ENCODE measurements at places on chromosomes 13 and 19.

DNA sequence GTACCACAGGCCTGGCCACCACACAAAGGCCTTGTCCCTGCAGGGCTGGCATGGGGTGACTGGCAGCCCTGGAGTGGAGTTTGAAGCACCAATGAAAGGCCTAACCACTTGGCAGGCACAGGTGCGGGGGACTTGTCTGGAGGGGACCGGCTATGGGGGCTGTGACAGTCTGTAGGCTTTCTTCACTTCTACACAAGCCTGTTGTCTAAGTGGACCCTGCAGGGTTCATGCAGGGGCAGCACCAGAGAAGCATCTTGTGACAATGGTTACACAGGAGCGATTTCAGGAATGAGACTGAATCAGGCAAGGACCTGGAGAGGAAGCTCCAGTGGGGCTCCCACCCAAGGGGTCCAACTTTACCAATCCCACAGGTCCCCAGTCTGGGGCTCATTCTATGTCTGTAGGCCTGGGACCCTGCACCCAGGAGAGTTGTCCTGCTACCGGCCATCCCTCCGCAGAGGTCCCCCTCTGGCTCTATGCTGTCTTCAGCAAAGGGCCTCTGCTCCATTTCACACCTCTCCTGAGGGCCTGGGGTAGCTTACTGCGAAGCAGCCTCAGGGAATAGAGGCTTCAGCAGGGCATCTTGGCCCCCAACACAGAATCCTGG is 2.3 kb upstream of the ZNF837 start:
- DNase-seq = no peak

GRCh38 chr13:95233026-95233635 is 68.1 kb downstream of the ABCC4 start:
- no peak for DNase-seq

- DNase-seq = no peak
Measured at GRCh38 chr13:50797091-50797490, 46.4 kb downstream of the DLEU7 start.

DNA sequence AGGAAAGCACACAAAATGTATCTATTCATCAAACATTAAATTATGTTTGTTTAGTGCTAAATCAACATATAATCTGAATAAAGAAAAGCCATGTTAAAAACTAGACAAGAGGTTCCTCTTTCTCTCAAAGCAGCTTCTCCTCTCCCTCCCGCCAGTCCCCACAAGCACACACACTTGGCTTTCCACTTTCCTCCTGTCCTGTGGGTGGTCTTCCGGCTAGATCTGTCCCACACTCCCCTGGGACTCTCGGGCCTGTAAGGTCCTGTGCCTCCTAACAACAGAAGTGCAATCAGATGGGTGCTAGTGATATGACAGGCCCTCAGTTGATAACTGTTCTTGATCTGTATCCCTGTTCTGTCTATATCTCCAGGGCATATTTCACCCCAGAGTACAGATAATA is 45.6 kb upstream of the RAP2A start:
- no peak for DNase-seq

- no peak for DNase-seq
Measured at GRCh38 chr13:98514288-98514687, 62.6 kb downstream of the STK24 start.

- peak; percentile 11 for DNase-seq
Measured at GRCh38 chr13:64819081-64819480, 2411.1 kb downstream of the PCDH9 start.

- no peak for DNase-seq
Measured at GRCh38 chr19:14271840-14272239, 65.9 kb upstream of the ADGRL1 start.

DNA sequence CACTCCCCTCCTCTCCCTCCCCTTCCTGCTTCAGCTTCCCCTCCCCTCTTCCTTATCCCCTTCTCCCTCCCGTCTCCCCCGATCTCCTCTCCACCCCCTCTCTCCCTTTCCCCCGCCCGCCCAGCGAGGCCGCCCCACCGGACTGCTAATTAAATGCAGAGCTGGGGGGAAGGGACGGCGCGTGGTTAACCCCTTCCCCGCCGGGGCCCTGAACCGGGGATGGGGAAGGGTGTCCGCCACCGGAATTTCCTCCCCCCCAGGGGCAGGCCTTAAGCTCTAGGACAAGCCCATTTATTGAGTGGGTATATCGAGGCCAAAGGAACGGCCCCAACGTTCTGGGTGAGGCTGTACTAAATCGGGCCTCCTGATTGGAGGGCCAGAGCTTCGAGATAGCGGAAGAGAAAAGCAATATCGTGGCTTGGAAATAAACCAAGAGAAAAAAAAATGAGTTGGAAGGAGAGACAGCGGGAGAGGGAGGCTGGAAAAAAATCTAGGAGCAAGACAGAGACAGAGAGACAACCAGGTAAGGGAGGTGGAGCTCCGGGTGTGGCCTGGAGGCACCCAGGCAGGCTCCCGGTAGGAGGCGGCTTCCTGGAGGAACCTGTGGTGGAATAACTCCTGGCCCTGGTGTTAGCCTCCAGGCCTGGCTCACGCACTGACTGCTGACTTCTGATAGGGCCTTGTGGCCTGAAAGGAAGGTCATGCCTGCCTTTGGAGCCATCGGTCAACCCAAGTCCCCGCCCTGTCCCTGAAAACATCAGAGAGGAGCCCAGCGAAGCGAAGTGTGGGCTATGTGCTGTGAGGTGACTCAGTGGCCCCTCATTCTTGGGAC is 11.6 kb upstream of the JUND start:
- DNase-seq = peak; percentile 86

Data from iris pigment epithelial cell (primary cell).